ENCODE measurements at places on chromosomes 7 and 10.

DNA sequence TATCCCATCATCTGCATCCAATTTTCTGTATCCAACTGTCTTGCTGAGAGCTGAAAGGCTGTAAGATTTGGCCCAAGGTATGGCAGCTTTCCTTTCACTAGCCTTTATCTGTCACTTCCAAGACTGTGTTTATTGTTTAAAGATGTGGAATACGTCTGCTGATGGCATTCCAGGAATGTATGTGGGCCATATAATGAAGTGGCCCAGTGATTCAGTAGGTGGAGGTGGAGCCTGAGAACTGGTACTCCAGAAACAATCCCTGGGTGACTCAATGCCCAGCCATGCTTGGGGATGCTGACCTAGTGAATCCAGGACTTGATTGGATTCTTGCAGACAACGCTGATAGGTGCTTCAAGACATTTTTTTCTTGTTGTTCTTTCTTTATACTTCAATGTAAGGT is 13.5 kb downstream of the NEUROD6 start:
- DNase-seq: no peak

- no peak for DNase-seq
These were observed 38.8 kb upstream of the ZRANB1 start for GRCh38 chr10:124903111-124903510.

- no peak for DNase-seq
These were observed 95.7 kb downstream of the POU6F2 start for GRCh38 chr7:39073432-39073831.

DNA sequence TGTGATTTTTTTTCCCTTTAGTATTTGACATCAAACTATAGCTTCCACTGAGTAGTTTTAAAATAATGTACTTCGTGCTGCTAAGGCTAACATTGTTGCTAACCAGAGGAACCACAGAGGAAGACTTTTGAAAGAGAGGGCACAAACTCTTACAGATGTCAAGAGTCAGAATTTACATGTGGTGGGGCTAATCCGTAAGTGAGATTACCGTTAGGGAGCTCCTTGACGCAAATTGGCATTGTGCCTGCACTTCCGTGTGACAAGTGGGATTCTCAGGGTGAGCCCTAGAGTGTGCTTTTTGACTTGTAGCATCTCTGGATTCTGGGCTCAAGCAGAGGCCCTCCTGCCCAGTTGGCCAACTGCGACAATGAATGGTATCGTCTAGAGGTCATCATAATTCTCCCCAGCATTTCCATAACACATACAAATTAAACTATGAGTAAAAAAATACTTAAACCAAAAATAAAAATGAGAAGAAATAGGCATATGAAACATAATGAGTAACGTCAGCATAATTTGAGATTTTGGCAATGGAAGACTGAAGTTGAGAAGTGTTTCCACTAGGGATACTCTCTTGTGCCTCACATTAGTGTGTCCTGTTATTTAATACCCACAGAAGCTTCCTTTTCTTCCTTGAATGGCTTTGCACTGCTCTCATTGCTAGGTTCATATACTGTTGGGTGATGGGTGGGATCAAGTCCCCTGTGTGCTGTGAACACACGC is 164.0 kb downstream of the SDK1 start:
- no peak for DNase-seq

GRCh38 chr10:99412099-99412498 is 18.3 kb downstream of the GOT1 start:
- no peak for DNase-seq

- DNase-seq: no peak
These were observed 244.4 kb downstream of the TNS3 start for GRCh38 chr7:47337531-47337930.

- DNase-seq: no peak
These were observed 119.9 kb upstream of the THSD7A start for GRCh38 chr7:11951909-11952308.

DNA sequence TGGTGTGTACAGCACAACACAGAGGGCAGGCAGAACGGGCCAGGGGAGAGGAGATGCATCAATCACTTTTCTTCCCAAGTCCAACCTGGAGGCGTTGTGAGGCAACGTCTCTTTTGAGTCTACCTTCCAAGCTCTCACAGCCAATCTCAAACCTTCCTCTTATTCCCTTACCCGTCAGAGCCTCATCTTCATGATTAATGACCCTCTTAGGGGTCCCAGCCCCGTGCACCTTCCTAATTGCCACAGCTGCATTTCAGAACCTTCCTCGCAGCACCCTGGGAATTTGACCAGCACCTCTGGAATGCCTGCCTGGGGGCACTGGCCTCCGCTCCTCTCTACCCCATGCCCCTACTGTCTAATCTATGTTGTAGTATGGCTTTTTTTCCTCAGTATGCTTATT is 169.3 kb upstream of the PRR15 start:
- no peak for DNase-seq

DNA sequence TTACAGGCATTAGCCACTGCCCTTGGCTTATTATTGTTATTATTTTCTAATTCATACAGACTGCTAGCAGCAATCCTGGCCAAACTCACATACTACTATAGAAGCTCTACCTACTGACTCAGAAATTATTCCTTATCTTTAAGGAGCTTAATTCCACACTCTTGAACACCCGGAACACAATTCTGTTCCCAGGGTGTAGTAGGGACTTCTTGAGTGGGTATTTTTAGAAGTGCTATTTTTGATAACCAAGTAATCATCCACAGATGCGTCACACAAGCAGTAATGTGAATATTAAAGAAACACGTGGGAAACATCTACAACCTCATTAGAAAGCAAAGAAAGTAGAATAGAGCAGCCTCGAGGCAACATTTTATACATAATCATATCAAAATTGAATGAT is 149.2 kb downstream of the PTEN start:
- no peak for DNase-seq

- no peak for DNase-seq
These were observed 40.8 kb upstream of the HSPA12A start for GRCh38 chr10:116783011-116783655.

DNA sequence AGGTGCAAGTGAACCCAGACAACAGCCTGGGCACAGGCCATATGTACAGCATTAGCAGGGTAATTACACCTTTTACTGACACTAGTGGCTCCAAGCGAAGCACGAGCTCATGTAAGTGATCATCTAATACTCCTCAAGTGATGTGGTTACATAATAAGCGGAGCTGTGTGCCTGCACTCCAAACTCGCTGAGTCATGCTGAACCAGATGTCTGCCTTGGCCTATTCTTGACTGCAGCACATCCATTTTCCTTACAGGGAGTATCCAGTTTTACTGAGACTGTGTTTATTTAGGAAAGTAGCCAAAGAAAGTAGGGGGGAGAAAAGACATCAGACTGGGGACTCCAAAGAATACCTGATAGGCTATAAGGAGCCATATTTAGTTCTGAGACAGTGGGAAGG is 90.1 kb downstream of the GRM3 start:
- no peak for DNase-seq

GRCh38 chr7:158450476-158451124 is 137.0 kb downstream of the PTPRN2 start:
- DNase-seq: no peak

GRCh38 chr10:129968853-129969183 is 4.7 kb upstream of the EBF3 start:
- no peak for DNase-seq

GRCh38 chr10:96724621-96725020 is 4.3 kb upstream of the PIK3AP1 start:
- no peak for DNase-seq

All from right atrium auricular region (tissue), 2 donors.